ENCODE measurements at places on chromosomes 7 and 10.
A peak's percentile ranks its signal among the peaks of the same experiment; 100 is the strongest.

GRCh38 chr7:18494821-18495408 is 634 bp upstream of the HDAC9 start:
- DNase-seq, result peak; percentile 69

DNA sequence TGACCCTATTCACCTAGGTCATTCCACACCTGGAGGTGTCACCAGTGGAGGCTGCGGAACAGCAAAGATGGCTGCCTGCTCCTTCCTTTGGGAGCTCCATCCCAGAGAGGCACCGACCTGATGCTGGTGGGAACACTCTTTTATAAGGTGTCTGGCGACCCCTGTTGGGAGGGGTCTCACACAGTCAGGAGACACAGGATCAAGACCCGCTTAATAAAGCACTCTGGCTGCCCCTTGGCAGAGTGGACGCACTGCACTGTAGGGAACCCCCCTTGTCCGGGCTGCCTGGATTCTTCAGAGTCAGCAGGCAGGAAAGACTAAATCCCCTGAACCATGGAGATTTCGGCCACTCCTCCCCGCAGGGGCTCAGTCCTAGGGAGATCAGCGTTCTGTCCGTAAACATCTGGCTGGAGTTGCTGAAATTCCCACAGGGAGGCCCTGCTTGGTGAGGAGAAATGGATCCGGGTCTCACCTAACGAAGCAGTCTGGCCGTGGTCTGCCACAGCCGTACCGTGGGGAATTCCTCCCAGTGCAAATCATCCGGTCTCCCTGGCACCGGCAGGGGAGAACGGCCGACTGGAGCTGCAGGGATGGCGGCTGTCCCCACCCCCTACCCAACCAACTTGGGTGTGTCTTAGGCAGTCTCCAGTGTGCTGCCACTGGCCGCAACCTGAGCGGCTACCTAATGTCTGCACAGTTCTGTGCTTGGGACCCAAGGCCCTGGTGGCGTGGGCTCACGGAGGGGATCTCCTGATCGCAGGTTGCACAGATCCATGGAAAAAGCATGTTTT is 66.1 kb downstream of the LSMEM1 start:
- no peak for DNase-seq

GRCh38 chr10:93921338-93921737 is 27.6 kb downstream of the SLC35G1 start:
- DNase-seq, result no peak

GRCh38 chr7:108270385-108271015 is 140.3 kb upstream of the LAMB4 start:
- no peak for DNase-seq

DNA sequence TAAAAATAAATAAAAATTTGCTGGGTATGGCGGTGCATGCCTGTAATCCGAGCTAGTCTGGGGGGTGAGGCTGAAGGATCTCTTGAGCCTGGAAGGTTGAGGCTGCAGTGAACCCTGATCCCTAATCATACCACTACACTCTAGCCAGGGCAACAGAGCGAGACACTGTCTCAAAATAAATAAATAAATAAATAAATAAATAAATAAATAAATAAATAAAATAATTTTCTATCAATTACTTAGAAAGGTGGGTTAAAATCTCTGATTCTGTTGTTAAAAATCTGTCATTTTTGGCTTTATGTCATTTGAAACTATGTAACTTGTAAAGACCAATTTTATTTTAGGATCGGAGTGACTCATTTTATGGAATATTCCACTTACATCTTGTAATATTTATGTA is 958.6 kb downstream of the NXPH1 start:
- no peak for DNase-seq

Measured in pons (tissue), 1 donor.